NCI-H187 treated with DMSO at 0.1 percent for 48 hours (cell line): ENCODE measurements at places on chromosomes 5 and 9.
A peak's percentile ranks its signal among the peaks of the same experiment; 100 is the strongest.

DNA sequence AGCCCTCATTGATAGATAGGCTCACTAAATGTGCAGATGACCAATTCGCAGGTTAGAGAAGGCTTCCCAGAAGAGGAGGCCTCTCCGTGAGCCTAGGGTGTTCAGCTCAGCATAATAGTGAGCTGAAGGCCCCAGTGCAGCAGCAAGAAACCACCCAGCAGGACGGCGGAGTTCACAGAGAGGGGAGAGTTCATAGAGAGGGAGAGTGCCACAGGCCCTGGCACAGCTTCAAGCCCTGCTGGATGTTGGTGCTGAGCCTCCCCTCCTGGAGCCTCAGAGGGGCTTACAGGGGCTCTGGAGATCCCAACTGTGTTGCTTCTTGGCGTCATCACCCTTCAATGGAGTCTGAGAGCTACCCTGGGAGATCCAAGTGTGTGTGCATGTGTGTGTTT lies 2.1 kb downstream of the SLC22A5 start:
- DNase-seq, result no peak

DNA sequence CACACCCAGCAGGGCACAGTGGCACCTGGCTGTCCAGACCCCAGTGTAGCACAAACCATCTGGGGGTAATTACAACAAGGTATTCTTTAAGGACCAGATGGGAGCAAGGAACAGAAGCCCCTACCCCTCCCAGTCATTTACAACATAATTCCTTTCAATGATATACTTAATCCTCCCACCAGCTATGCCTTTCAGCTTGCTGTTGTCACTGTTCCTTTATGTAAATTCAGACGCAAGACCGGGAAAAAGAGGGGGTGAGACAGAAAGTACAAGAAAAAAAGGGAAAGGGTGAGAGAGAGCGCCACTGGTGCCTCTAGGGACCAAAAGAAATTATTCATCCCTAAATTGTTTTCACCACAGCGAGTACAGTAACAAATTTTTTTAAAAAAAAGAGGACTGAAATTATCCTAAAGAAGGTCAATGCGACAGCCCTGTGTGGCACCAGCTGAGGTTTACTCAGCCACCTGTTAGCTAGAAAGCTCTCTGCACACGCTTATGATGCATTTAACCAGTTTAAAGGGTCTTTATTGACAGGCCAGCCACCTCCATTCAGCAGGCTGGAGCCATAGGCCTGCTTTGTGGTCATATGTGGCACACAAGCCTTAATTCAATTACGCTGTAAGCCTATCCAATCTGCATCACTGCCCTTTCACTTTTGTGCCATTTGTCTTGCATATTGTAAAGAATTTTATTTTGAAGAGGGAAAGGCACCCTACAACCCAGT lies 210.2 kb upstream of the ISL1 start:
- no peak for DNase-seq

DNA sequence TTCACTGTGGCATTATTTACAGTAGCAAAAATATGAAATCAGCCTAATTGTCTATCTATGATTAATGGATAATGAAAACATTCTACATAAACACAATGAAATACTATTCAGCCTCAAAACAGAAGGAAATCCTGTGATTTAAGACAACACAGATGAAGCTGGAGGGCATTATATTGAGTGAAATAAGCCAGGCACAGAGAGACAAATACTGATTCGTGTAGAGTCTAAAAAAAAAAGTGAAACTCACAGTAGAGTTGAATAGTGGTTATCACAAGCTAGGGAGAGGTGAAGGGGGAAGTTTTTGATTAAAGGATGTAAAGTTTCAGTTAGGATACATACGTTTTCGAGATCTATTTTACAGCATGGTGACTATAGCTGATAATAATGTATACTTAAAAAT lies 122.2 kb downstream of the ADAMTS6 start:
- DNase-seq, result no peak

GRCh38 chr5:147245381-147246165 lies 10.7 kb downstream of the STK32A start:
- DNase-seq, result no peak

- DNase-seq, result no peak
Observed at GRCh38 chr9:21294904-21295538, 10.1 kb downstream of the IFNA5 start.

GRCh38 chr9:116816484-116816883 lies 129.4 kb downstream of the TRIM32 start:
- DNase-seq, result no peak

GRCh38 chr5:4548341-4548740 lies 591.8 kb upstream of the ADAMTS16 start:
- DNase-seq, result no peak

GRCh38 chr9:88716596-88717290 lies 181.8 kb downstream of the NXNL2 start:
- DNase-seq, result no peak

DNA sequence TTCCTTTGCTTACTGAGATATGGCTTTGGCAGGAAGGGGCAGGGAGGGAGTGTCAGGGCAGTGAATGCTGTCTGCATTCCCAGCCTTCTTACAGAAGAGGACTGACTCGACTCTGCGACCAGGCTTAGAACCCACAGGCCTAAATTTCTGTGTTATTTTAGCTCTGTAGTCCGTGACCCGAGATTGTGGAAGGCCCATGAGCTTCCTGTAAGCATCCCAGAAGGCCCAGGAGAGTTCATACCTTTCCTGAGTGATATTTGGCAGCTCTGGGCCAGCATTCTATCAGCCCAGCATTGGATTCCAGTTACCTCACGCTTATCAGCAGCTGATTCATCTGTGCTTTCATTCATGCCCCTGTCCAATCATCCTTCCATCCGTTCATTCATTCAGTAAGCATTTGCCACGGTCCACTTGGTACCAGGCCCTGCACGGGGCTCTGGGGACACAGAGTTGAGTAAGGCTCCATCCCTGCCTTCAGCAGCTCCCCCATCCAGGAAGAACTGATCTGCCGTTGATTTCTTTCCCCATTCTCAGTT lies 28.2 kb upstream of the RPL26L1 start:
- DNase-seq, result no peak

- DNase-seq, result no peak
Observed at GRCh38 chr9:133762488-133763271, 24.5 kb upstream of the SARDH start.

DNA sequence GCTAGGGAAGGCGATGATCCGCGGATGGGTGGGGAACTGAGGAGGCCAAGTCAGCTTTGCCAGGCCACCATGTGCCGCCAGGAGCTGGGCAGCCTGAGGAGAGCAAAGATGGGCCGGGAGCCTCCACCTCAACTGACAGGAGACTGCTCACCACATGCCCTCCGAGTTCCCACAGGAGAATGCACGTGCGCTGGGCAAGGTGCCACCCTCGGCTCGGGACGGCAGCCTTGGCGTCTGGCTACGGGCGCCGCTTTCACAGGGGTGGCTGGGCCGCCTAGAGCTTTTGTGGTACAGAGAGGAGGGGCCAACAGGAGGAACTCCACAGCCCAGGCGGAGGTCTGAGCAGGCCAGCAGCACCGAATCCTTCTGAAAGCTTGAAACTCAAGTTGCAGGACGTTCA lies 5.3 kb upstream of the TBC1D9B start:
- no peak for DNase-seq

DNA sequence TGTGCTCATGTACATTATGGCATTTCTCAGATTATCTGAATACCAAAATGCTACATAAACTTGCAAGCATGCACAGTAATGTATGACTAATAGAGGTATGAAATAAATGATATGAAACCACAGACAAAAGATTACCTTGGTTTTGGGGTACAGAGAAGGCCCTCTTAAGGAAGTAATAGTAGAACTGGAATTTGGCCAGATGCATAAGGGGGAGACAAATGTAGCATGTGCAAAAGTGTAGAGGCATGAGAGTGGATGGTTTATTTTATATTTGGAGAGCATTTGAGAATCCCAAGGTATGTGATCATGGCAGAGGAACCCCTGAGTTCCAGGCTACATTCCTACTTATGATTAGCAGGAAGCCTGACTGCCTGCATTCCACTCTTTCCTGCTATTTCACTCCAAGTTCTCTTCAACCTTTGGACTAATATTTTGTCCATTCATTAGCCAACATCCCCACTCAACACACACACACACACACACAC lies 74.2 kb downstream of the MAMDC2 start:
- DNase-seq, result no peak

GRCh38 chr5:131416729-131417128 lies 152.9 kb downstream of the CDC42SE2 start:
- no peak for DNase-seq

DNA sequence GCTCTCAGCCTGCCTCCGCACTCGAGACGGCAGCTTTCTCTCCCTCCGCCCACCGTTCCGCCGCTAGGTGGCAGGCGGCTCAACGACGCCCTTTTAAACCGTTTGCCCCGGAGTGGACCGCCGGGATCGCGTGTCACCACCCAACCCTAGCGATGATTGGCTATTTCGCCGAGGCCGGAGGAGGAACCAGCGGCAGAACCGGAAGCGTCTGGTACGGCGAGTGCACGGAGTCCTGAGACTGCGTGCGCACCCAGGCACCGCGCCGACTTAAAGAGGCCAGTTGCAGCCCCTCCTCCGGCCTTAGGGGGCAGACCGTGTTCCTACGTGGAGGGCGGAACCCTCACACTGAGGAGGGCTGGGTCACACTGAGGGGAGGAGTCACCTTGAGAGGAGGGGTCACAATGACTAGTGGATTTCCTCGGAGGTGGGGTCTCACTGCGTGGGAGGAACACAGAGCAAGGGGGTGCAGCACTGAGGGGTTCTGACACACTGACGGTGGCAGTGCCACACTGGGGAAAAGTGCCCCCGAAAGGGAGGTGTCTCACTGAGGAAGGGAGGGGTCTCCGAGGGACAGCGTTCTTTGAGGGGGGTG lies 980 bp upstream of the TESK1 start:
- DNase-seq, result peak; percentile 85

- no peak for DNase-seq
Observed at GRCh38 chr9:127263237-127263636, 1.3 kb upstream of the GARNL3 start.

GRCh38 chr5:146233441-146233840 lies 30.0 kb downstream of the RBM27 start:
- no peak for DNase-seq

DNA sequence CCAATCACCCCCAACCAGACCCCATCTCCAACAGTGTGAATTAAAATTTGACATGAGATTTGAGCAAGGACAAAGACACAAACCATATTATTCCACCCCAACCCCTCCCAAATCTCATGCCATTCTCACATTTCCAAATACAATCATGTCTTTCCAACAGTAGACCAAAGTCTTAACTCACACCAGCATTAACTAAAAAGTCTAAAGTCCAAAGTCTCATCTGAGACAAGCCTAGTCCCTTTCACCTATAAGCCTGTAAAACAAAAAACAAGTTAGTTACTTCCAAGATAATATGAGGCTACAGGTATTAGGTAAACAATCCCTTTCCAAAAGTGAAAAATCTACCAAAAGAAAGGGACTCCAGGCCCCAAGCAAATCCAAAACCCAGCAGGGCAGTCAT lies 140.6 kb upstream of the NR4A3 start:
- DNase-seq, result no peak

- DNase-seq, result no peak
Observed at GRCh38 chr5:147753765-147754164, 28.8 kb downstream of the JAKMIP2 start.

GRCh38 chr5:72455476-72455875 lies 51.7 kb downstream of the ZNF366 start:
- DNase-seq, result no peak

- DNase-seq, result no peak
Observed at GRCh38 chr5:98568336-98568735, 205.1 kb upstream of the RGMB start.

GRCh38 chr5:78647351-78647818 lies 1.2 kb downstream of the LHFPL2 start:
- DNase-seq, result no peak
